ENCODE measurements at places on chromosomes 16 and 17.

GRCh38 chr17:7021993-7022778, 664 bp upstream of the BCL6B start:
- DNase-seq, result peak; percentile 87

- DNase-seq, result no peak
Observed at GRCh38 chr17:82914375-82914774, 74.6 kb upstream of the ZNF750 start.

- DNase-seq, result no peak
Observed at GRCh38 chr16:80258407-80258806, 282.4 kb upstream of the DYNLRB2 start.

DNA sequence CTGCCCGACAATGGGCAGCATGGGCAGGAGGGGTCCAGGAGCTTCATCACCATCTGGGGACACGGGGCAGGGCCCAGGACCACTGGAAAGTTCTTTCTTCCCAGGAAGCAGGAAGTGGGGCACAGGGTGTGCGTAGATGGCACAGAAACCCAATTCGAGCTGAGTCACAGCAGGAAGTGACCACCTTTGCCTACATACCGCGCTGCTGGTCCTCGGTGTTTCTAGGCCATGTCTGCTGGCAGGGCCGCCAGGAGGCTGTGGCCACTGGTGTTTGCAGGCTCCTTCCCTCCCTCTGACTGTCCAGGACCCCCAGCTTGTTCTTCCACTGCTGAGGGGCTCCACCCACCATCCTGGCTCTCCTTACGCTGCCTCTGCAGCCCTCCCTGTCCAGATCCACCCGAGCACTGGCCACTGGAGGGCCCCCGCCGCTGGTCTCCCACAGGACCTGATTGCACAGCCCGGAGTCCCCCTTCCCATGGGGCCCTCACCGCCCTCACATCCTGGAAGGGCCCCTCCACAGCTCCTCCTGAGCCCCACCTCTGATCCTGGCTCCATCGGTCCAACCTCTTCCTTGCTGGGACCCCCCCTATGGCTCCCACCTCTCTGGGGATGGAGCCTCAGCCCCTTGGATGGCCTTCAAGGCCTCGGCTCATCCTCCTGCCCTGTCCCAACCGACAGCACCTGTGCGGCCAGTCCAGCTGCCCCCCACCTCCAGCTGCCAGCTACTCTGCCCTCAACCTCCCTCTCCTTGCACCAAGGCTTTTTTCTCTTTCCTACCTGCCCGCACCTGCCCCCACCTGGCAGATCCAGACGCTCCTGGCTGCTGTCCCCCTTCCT, 14.5 kb upstream of the RASD1 start:
- no peak for DNase-seq

DNA sequence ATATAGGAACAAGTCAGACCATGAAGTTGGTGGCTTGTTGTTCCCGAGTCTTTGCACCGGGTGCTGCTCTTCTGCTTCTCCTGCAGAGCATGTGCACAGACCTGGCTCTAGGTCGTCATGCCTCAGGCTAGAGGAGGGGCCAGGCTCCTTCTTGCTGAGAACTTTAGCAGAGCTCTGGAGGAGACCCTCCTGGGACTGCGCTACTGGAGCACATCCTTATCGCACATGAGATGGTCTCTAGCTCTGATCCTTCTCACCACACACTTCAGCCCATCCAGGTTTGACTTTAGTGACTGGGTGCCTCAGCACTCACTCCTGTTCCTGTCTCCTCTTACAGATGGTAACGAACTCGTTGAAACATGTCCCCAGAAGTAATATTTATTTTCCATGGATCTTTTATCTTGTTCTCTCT, 14.9 kb downstream of the FOXK2 start:
- DNase-seq, result no peak

DNA sequence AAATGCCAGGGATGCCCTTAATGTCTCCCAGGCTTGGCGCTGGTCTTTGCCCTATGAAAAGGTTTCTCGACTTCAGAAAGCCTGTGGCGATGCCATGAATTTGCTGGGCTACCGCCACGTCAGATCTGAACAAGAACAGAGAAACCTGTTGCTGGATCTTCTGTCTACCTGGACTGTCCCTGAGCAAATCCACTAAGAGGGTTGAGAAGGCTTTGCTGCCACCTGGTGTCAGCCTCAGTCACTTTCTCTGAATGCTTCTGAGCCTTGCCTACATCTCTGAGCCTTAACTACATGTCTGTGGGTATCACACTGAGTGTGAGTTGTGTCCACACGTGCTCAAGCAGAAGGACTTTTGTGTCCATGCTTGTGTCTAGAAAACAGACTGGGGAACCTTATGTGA, 11.4 kb downstream of the CHST4 start:
- peak; percentile 55 for DNase-seq

DNA sequence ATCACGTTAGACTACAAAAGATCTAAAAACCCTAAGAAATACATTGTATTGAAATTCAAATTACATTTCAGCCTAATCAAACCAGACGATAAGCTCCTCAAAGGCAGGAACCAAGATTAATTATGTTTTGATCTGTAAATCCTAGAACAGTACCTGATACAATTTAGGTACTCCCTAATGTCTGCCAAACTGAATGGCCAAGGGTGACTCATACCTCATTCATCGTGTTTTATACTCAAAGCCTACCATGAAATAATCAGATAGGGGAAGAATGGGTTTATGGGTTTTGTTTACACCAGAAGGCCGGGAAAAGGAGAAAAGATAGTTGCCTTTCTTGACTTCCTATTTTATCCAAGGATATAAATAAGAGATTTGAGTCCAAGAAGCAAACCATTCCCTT, 19.3 kb downstream of the MMD start:
- no peak for DNase-seq

- no peak for DNase-seq
Observed at GRCh38 chr16:71637398-71637797, 11.4 kb downstream of the MARVELD3 start.

DNA sequence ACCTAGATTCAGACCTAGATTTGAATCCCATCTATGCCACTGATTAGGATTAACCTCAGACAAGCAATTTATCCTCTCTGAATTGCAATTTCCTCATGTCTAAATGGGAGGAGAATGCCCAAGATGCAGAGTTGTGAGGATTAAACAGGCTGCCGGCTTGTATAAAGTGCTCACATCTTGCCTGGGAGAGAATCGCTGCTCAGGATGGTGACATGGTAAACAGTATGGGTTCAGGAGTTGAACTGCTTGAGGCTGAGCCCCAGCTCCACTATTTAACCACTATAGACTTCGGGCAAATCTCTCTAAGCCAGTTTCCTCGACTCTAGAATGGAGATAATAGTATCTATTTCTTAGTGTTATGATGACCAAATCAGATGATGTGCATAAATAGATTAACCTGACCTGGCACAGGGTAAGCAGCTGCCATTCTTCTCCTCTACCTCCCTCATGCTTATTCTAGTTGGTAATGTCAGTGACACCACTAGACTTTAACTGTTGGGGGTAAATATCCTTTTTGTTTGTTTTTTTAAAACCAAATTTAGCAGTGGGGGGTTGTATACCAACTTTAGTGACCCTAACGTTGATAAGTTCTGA, 732 bp upstream of the RPL27 start:
- no peak for DNase-seq

- DNase-seq, result no peak
Observed at GRCh38 chr17:31794111-31794510, 64.9 kb downstream of the COPRS start.

DNA sequence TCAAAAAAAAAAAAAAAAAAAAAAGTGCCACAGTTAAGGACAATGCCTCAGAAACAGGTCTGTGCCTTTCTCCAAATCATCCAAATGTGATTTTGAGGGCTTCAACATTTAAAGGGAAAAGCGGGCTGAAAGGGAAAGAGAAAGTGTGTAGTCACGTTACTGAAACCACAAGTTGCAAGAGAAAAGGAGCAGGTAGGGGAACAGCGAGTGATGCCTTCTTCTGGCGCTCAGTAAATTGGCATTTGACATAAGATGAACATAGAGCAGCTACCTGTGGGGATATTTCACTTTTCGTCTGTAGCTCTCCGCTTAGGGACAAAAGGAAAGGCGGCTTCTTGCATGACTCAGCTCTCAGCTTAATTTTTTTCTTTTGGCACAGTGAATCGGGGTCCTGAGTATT, 11.1 kb downstream of the CMTM2 start:
- no peak for DNase-seq

- DNase-seq, result no peak
Observed at GRCh38 chr16:13780406-13781168, 139.4 kb upstream of the ERCC4 start.

DNA sequence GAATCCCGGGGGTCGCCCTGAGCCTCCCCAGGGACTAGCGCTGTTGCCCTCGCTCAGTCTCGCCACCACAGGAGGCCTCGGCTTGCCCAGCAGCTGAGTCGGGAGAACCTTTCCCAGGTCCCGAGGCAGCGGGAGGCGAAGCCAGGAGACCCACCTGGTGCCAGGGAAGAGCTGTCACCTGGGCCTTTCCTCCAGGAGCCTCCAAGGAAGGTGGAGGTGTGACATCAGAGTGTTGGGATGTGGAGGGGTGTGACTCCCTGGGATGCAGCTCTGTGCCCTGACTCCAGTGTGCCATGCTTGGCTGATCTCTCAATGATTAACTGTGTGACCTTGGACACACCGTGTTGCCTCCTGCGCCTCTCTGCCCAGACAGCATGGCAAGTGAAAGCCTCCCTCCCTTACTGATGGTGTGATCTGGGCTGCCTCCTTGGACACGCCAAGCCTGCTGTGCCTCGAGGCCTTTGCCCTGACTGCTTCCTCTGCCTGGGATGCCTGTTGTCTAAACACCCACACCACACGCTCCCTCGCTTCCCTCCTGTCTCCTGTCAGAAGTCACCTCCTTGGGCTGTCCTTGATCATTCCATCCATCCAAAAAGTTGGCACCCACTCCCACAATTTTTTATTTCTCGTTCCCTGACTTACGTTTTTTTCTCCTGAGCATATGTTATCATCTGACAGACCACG, 88.0 kb downstream of the CMIP start:
- no peak for DNase-seq

DNA sequence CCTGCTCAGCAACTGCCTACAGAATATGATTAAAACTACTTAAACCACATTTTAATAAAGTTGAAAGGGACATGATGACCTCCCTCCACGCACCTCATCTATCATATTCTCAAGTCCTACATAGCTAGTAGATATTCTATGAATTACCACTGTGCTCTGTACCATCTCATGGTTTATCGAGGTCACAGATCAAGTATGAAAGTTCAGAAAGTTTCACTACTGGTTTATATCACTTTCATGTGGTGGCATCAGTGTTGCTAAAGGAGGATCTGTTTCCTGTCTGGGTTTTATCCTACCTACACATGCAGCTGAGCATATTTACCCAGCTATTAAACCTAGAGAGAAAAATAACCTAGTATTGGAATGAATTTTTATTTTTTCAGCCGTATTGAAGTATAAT, 214.9 kb upstream of the MON1B start:
- no peak for DNase-seq

DNA sequence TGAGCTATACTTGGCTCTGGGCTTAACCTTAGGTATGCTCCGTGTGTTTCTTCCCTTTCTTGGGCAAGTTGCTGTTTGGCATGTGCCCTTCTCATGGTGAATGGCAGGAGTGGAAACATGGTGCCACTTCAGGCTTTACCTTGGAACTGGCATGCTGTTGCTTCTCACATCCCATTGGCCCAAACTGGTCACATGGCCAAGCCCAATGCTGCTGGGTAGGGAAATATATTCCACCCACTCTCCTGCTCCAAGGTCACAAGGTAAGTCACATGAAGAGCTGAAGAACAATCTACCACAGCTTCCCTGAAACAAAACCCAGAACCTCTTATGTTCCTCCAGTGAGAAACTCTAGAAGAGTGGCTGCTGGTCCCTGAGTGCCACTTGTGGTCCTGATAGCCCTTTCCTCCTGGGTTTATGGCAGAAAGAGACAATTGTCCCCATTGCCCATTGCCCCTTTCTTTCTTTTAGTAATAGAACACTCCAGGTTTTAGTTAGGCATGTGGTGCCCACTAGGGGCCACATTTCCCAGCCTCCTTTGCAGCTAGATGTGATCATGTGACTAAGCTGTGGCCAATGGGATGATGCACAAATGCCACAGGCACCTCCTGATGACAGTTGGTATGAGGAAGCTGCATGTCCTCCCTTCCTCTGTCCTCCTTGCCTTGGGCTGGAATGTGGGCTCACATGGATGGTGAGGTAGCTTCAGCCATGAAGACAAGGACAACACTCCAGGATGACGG, 50.3 kb downstream of the MEOX1 start:
- peak; percentile 11 for DNase-seq

- peak; percentile 61 for DNase-seq
Observed at GRCh38 chr17:17792551-17793377, 44.0 kb downstream of the SREBF1 start.

GRCh38 chr17:77096570-77097214, 44.1 kb upstream of the SEC14L1 start:
- DNase-seq, result no peak

DNA sequence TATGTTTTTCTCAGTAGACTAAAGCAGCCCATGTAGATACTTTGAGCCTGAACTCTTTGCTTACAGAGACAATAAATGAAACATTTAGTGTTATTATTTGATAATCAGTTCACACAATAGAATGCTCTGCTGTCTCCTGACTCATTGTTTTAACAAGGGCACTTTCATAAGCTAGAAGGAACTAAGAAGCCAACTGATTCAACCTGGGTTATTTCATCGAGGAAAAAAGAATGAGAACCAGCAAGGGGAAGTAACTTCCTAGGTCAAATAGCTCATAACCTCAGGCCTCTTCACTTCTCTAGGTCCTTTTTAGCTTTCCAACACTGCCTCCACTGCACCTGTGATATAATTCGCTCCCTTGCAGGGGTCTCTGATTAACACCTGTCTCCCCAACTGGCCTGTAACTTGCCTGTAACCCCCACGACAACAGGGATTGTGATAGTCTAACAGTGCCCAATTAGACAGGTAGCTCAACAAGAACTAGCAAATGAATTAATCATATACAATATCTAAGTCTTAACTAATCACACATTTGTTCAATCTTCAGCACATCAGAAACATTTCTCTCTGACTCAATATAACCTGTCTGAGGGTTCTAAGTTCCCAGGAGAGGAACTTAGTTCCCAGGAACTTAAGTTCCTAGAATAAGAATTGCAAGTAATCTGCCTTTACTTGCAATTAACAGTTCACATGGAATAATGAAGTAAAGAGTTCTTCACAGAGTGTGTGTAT, 34.8 kb downstream of the RFFL start:
- DNase-seq, result no peak
